MV-4-11 (cell line): ENCODE measurements at places on chromosomes 16 and 17.

DNA sequence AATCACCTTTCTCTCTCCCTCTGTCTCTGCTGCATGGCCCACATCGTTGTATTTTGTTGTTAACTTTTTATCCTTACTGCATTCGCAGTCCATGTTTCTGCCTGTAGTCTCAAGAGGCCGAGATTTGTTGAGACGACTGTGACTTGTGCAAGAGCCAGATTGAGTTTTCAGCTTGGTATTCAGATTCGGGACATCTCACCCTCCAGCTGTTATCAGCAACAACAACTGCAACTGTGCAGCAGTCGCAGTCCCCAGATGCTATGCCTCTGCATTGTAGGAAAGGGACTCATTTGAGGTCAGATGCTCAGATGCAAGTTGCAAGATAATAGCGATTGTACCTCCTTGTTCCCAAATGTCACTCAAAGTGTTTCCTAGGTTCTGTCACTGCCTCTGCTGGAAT lies 209.0 kb downstream of the SNX29 start:
- DNase-seq = no peak

DNA sequence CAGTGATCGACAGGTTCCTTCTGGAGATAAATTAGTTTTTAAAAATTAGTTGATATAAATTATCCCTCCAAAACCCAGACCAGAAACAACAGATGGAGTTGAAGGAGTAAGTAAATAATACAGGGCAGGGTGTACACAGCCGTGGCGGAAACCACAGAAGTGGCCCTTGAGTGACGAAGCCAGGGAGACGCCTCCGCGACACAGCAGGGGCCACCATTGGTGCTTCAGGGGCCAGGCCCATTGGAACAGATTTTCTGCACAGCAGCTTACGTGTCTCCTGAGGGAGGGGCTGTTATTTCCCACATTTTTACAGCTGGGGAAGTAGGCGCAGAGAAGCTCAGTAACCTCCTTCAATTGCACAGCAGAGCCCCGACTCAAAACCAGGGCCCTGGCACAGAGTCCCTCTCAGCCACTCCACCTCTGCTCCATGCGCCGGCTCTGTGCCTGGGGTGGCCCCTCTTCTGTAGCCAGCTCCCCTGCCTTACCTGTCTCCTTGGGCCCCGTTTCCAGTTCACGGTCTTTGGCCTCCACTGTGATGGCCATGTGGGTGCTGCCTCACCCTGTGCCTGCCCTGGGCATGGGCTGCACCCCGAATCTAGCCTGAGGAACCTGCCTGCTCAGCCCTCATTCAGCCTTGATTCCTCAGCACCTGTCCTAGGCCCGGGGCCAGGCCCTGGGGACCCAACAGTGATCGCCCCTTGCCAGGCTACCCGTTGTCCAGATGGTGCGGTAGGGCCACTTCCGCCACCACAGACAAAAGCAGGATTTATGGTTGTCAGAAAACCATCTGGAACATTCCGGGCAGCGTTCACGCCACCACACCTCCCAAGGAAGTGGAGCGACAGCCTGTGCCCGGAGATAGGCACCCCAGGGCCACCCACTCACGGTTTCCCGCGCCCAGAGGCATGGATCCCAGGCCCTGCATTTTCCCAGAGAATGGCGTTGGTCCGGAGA lies 128.5 kb upstream of the GSE1 start:
- peak; percentile 16 for DNase-seq

GRCh38 chr17:72523491-72523890 lies 402.7 kb downstream of the SOX9 start:
- DNase-seq = no peak

DNA sequence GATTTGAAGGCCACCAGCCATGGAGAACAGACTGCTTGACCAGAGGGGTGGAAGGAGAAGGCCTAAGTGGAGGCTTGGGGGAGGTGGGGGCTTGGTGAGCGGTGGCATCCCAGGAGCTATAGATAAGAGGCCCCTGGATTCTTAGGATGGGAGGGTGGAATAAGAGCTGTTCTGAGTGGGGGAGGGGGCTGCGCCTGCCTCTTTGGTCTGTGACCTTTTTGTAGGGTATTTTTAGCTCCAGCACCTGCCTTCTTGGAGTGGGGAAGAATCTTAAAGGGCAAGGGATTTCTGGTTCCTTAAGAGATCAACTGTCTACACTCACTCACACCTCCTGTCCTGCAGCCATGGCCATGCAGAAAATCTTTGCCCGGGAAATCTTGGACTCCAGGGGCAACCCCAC lies 567 bp downstream of the ENO3 start:
- no peak for DNase-seq
